GM10248 (cell line): ENCODE measurements at places on chromosomes 12 and 14.

DNA sequence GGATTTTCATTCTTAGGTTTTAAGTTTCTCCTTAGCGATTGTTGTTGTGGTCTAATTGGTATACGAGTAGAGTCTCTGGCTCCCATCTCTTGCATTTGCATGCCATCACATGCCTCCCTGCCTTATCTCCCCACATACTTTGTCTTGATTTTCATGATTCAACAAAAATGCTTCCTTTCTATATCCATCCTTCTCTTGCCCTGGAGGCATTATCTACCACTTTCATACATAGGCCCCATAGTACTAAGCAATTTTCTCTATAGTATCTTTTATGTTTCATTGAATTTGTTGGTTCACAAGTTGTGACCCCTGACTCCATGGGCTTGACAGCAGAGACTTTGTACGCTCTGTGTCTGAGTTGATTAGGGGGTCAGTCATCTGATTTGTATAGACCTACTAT is 226.1 kb downstream of the ACSS3 start:
- DNase-seq = no peak

DNA sequence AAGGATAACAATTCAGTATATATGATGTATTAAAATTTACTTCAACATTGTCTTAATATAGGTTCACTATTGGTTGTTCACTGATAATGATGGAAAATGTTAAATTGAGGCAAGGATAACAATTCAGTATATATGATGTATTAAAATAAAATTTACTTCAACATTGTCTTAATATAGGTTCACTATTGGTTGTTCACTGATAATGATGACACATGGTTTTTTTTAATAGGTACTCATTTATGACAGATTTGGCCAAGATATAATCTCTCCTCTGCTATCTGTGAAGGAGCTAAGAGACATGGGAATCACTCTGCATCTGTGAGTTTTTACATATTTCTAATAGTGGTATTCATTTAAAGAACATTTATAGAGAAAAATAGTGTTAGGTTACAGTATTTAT is 8.1 kb downstream of the SCFD1 start:
- DNase-seq = no peak

GRCh38 chr14:95362138-95362494 is 42.4 kb upstream of the CLMN start:
- DNase-seq = no peak

DNA sequence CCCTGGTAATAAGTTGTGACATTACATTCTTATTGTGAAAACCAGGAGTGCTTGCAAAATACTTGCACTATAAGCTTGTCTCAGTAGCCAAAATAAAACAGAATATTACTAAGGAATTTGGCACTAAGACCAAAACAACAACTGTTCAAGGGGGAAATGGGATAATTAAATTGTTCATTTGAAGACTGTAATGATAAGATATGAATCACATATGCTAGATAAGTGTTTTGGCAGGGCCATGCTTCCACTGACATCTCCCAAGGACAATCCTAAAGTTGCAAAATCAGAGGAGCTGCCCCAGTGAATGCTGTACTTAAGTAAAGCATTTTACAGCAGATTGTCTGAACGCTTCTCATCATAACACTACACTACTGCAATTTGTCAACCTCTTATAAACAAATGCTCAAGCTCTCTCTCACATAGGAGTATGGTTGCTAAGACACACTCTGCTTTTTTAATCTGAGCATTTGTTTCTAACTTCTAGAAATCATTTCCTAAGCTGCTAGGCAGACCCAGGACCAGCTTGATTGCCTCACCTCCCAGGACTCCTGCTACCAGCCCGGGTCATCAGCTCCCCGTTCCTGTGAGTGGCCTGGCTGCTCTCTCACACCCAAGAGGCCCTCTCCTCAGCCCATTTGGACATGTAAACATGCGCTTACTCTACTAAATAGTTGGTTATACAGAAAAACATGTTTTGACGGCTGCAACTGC is 191.5 kb downstream of the PAX9 start:
- no peak for DNase-seq

- no peak for DNase-seq
Observed at GRCh38 chr14:102731871-102732800, 45.1 kb upstream of the TRAF3 start.

- no peak for DNase-seq
Observed at GRCh38 chr12:101485021-101485420, 9.9 kb downstream of the SPIC start.

GRCh38 chr12:46101485-46101869 is 111.1 kb upstream of the SCAF11 start:
- DNase-seq = no peak

GRCh38 chr12:57810450-57810849 is 8.1 kb downstream of the AVIL start:
- no peak for DNase-seq

DNA sequence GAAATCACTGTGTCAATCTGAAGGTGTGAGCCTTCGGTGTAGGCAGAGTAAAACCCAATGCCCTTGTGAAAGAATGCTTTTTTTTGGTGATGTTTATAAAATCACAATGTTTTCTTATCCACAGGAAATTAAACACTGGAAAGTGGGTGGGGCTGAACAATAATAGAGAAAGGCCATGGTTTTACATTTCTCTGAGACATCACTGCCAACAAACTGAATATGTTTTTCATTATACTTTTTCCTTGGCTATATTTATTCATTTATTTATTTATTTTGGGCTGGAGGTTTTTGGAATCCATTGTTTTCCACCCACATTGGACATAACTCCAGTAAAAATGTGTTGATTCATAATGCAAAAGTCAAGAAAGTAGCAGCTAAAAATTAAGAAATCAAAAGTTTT is 16.9 kb downstream of the LRRK2 start:
- DNase-seq = no peak

DNA sequence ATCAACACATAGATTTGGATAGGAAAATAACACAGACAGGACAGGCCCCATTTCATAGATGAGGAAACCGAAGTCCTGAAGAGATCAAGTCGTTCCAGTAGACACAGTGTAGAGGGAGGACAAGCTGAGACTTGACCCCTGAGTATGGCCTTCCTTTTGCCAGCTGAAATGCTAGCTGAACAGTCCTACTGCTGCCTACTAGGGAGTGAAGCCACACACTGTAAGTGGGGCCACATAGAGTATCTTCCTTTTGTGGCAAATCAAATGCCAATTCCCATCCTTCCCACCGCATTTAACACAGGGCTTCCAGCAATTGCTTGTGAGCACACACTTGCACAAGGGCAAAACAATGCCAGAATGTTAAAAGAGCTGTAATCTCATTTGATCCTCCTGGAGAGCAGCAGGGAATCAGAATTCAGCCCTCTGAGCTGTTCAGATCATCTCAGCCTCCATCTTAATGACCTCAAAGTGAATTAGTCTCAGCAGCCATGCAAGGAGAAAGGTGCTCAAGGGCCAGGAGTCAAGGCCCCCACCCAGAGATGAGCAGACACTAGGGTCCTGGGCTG is 380.5 kb downstream of the EMP1 start:
- no peak for DNase-seq

GRCh38 chr14:70599345-70599744 is 1.1 kb downstream of the MED6 start:
- DNase-seq = no peak
